ENCODE measurements at places on chromosomes 3 and 15. TPM values are rescaled to one million over a fixed set of nuclear protein-coding genes. Genes with fewer than 3 reads are reported as not detected.

- DNase-seq, result no peak
Measured at GRCh38 chr3:187713504-187713903, 11.1 kb upstream of the RTP2 start.

GRCh38 chr15:60679256-60679655 is 200.3 kb upstream of the ICE2 start:
- no peak for DNase-seq

ADAMTS7 gene
- total RNA-seq, result 3.3 TPM

EXD1 gene
- total RNA-seq, result not detected

DNA sequence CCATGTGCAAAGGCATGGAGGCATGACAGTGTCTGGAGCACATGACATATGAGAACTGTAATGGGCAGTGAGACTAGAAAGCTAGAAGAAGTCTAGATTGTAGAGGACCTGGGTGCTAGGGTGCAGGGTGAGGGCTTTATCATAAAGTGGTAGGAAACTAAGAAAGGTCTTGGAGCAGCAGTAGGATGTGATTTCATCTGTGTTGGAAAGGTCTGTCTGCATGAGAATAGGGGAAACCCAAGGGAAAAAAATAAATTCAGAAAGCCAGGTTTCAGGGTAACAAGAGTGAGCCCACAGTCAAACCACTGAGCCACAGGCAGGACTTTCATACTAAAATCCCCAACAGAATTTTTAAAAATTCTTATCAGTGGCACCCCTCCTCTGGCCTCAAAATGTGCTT is 54.5 kb downstream of the CCDC33 start:
- no peak for DNase-seq

- no peak for DNase-seq
Measured at GRCh38 chr3:59800481-59800880, 750.7 kb upstream of the CFAP20DC start.

- no peak for DNase-seq
Measured at GRCh38 chr15:76986743-76987142, 8.2 kb upstream of the PSTPIP1 start.

DNA sequence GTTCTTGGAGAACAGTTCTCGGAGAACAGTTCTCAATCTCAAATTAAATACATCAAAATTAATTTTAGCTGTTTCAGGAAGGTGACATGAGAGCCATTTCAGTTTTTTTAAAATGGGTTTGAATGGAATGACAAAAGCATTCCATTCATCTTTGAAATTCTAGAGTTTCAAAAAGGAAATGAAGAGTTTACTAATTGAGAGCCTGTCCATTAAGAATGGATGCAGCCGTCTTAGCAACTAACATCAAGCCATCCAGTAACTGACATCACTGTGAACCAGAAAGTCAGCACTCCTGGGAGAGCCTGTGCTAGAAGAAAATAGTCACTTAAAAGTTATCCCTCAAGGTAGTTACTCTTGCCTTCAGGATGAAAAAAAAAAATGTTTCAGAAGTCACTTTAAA is 47.0 kb upstream of the FSTL1 start:
- DNase-seq, result no peak

DNA sequence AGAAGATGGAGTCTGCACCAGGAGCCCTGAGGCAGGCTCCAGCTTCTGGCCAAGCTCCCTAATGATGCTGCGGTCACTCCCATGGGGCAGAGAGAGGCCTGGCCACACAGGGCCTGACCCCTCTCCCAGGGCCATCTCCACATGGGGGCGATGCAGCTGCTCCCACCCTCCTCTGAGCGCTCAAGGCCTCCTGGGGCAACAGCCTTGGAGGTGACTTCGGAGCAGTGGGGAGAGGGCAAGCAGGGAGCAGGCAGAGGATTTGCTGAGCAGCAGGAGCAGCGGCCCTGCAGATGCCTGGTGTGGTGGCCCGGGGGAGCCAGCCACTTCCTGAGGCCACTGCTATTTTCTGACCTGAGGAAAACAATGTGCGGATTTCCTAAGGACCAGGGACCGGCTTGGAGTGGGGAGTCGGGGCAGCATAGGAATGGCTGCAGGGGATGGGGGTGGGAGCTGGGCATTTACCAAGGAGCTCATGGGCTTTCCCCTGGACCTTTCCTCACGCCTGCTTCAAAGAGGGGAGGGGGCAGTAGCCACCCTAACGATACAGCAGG is 81.6 kb upstream of the RPL32 start:
- DNase-seq, result no peak

DNA sequence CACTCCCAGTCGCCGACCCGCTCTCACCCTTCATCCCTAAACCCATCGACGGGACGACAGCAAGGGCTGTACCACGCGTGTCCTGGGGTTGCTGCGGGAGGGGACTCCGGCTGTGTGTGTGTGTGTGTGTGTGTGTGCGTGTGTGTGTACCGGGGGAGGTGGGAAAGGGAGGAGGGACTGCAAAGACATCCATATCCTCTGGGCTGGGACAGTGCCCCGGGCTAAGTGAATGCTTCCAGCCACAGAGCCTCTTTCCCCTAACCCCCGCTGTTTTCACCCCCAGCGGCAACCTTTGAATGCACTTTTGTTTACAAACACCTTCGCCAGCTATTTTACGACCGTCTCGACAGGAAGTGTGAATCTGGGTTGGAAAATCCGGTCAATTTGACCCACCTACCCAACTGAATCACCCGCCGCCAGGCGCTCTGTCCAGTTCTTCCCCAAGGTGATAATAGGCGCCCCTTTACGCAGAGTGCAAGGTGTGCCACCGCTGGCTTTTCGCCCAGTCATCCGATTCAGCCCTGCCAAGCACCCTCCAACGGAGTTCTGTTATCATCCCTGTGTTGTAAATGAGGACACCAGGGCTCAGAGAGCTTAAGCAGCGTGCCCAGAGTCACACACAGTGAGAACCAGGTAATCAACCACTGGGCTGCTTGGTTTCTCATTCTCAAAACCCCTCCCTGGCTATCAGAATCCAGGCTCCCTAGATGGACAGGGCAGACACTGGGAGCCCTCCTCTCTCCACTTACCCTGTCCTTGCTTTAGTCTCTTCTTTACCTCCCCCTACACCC is 739 bp upstream of the AMOTL2 start:
- peak; percentile 82 for DNase-seq

GRCh38 chr15:68184616-68185480 is 20.3 kb downstream of the CALML4 start:
- no peak for DNase-seq

DNA sequence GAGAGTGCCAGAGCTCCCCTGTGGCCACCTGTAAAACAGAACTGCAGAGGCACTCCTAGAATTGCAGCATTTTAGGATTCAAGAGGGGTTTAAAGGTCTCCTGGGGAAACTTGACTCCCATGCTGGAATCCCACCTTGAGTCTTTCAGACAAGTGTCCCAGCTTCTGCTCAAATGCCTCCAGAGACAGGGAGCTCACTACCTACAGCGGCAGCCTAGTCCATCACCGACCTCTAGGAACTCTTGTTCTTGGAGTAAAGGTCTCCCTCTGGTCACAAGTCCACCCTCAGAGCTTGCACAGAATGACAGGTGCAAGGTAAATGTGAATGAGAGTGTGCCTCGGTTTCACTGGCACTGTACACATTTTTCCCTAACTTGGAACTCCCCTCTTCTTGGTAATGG is 72.0 kb downstream of the NUP210 start:
- DNase-seq, result no peak

DNA sequence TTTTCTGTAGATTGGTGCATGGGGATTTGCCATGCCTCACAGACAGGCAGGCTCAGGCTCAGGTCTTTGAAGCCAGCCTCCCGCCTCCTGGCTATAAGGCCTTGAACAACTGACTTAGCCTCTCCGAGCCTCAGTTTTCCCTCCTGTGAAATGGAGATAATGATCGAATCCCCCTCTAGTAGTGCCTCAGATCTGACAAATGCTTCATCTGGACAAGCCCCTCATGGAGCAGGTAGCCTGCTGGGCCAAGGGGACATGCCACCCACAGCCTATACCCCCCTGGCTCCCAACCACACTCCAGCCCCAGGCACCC is 68.1 kb upstream of the LCTL start:
- no peak for DNase-seq

XYLB gene
- total RNA-seq, result 2.8 TPM

DNA sequence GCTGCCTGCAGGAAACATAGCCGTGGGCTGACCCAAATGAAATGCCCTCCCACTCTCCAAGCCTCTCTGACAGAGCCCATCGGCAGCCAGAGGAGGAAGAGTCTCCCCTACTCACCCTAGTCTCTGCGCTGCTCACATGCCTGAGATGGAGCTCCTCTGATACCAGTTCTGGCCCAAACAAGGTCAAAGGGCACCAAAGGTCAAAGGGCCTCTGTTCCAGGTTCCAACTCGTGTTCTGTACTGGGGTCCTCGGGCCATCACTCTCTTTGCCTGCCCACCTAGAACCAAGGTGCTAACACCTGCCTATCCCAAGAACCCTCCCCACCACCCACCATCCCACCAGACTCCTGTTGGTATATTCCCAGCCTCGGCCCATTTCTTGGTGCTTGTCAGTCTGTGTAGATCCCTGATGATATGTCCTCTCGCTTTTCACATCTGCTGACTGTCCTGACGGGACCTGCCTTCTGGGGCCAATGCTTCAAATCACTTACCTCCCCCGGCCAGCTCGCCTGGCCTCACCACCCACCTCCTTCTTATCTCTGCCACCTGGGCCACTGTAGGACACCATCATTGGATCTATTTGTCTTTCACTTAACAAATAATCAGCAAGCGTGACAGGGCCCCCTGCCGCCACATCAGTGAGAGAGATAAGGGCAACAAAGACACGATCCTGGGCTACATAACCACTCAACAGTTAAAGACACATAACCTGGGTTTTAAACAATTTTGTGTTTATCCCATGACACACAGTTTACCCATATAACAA is 90.4 kb downstream of the SRGAP3 start:
- DNase-seq, result no peak

SLC12A1 gene
- not detected for total RNA-seq

GRCh38 chr15:35496585-35496984 is 49.4 kb downstream of the DPH6 start:
- DNase-seq, result no peak

- DNase-seq, result peak; percentile 60
Measured at GRCh38 chr3:159417761-159418160, 570.9 kb upstream of the IL12A start.

- DNase-seq, result peak; percentile 57
Measured at GRCh38 chr15:50280271-50280670, 14.7 kb upstream of the HDC start.

ISG20 gene
- total RNA-seq, result 19.2 TPM

GRCh38 chr15:80699981-80700380 is 4.9 kb downstream of the ABHD17C start:
- DNase-seq, result no peak

DNA sequence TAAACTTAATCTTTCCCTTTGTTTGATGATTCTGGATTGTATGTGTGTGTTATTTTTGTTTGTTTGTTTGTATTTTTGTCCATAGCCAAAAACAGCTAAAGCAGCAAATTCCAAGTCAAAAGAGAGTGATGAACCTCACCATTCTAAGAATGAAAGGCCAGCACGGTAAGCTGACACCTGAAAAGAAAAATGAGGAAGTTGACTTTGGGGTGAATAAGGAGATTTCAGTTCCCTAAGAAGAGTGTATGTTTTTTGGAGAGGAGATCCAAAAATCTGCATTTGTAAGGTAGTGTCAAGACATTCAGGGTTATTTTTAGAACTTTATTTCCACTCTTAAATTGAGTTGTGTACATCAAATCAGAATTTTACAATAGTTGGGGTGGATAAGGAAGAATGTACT is 52.3 kb upstream of the UTS2B start:
- no peak for DNase-seq

- DNase-seq, result no peak
Measured at GRCh38 chr3:120652281-120652680, 29.8 kb downstream of the HGD start.

DNA sequence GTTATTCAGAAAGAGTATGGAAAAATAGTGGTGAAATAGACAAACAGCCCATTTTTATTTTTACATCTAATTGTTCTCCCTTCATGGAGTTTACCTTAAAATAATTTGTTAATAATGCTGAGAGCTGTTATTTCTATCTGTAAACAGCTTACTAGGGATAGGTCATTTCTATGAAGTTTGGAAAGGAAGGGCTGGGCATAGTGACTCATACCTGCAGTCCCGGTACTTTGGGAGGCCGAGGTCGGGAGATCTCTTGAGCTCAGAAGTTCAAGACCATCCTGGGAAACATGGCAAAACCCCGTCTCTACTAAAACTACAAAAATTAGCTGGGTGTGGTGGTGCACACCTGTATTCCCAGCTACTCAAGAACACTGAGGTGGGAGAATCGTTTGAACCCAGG is 624.3 kb upstream of the LMCD1 start:
- DNase-seq, result no peak

DNA sequence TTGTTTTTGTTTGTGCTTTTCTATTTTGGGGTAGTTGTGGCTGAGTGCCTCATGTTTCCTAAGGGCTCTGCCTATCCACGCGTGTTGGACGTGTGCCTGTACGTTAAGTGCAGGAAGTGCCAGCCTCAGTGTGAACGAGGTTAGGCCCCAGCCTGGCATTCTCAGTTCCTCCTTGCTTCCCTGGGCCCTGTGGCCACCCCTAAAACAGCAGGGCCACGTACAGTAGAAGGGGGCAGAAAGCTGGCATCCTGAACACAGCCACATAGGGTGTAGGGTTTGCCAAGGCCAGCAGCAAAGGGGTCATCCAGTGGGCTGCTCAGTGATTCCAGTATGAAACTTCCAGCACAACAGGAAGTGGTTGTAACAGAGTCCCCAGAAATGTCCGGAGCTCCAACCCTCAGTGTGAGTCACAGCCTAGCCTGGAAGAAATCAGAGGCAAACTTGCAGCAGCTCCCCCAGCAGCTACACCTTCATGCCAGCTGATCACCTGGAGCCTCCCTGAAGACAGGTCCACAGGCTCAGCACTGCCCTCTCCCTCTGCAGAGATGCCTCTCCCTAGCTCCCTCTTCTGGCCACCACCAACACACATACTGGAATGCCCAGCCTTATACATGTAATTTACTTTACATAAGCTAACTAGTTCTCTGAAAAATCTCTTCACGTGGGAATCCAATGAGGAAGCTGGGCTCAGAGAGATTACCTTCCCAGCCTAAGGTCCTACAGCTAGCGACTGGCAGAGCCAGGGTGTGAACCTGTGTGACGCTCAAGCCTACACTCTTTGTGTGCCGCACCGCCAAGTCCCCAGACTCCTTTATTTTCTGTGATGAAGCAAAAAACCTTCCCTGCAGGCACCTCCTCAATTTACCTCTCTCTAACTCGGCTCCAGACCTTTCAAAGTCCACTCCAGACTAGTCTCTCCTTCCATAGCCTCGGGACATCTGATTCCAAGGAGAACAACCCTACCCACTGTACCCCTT is 26.6 kb downstream of the ILDR1 start:
- DNase-seq, result peak; percentile 61

GRCh38 chr3:75110741-75111140 is 496.3 kb upstream of the CNTN3 start:
- DNase-seq, result no peak

GRCh38 chr15:60255390-60255789 is 142.4 kb downstream of the ANXA2 start:
- DNase-seq, result peak; percentile 35

DNA sequence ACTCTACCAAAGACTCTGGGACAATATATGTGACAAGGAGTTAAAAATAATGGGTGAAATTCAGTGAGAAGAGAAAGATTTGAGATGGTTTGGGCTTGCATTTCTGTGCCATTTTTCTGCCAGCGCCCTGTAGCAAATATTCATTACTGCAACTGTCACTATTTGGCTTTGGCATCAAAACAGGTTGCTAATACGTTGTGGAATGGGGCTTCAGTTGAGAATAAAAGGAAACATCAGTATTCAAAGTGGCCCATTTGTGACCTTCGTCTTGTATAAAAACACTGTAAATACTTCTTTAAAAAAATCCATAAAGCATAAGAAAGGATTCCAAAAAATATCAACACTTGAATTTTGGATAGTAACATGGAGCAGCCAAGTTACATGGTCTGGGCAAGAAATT is 309.2 kb downstream of the ZNF385D start:
- DNase-seq, result no peak
